ENCODE measurements at places on chromosomes 1 and 21.

GRCh38 chr21:17668479-17669140 lies 55.9 kb upstream of the BTG3 start:
- DNase-seq: no peak

DNA sequence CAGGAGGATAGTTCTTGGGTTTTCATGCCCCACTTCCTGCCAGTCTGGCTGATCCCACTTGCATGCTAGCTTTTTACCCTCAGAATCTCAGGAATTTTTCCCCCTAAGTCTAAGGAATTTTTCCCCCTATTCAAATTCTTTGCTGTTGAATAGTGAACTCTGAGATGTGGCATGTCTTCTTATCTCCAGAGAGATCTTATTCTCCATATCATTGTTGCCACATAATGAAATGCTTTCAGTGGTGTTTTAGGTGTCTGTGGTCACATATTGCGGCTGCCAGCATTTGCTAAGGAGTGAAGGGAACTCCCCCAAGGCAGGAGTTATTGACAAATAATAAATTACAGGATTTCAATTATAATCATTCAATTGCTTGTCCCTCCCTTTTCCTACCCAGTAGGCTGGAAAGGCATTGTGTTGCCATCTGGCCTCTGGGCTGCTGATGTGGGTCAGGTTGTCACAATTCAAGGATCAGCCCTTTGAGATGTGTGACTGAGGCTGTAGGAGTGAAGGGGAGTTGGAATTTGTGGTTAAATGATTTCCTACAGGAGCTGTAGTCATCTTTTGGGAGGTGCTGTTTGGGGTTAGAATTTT lies 3.9 kb upstream of the FLG start:
- no peak for DNase-seq

- DNase-seq: no peak
Measured at GRCh38 chr1:200221614-200222282, 188.1 kb downstream of the ZNF281 start.

GRCh38 chr1:113928187-113928930 lies 765 bp upstream of the HIPK1 start:
- no peak for DNase-seq

- peak; percentile 32 for DNase-seq
Measured at GRCh38 chr1:226691247-226691646, 47.8 kb downstream of the ITPKB start.

DNA sequence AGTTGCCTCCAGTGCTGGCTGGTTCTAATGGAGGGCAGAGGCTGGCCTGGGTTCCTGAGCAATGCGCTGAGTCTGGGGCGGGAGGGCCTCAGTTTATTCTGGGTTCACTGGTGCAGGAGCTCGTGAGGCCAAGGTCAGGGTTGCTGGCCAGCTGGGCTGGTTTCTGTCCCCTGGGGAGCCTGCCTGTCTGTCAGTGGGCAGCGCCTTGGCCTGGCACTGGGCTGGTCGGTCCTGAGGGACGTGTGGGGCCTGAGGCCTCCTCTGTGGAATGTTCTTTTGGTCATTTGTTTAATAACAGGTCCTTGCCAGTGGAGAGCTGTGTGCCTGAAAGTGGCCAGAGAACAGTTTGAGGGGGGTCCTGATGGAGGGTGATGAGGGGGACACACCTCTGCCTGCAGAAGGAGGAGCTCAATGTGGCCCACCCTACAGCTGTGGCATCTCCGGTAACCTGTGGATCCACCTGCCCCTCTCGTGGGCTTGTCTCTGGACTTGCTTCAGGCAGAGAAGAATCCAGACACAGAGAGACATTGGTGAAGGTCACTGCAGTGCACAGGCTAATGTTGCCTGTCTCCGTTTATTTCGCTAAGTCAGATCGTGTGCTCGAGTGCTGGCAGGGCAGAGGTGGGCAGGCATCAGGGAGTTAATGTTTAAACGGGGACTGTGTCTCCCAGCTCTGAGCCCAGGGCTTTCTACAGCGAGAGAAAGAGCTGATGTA lies 34.6 kb downstream of the COQ8A start:
- DNase-seq: no peak

- DNase-seq: no peak
Measured at GRCh38 chr1:147919896-147920295, 8.3 kb upstream of the GPR89B start.

DNA sequence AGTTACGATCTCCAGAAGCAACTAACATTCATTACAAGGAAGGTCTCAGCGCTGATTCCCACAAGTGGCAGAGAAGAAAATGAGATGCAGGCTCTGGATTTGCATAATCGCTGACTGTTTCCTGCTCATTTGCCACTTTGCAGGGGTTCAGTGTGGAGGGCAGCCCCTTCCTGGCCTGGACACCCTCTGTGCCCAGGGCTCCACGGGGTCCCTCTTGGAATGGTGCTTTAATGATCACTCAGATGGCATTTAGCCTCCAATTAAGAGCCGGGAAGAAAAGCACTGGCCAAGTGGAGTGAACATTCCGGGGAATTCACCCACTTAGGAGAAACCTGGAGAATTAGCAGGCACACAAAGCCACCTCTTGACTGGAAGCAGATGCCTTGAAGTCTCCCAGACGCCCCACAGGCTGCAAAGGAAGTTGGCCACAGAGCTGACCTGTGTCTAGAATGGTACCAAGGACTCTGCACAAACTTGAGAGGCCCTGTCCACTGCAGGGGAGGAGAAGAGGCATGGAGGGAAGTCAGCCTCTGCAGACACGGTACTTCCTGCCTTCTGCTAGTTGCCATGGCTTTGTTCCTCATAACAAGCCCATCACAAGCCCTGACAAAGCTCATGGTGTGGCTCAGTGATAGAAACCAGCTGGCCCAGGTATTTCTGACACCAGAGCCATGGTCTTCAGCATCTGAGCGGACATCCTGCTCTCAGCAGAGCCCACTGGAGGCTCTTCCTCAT lies 157.2 kb downstream of the KAZN start:
- no peak for DNase-seq
